DND-41 (cell line): ENCODE measurements at places on chromosomes 1 and 21.

GRCh38 chr1:61011561-61012263 lies 70.6 kb upstream of the NFIA start:
- DNase-seq, result no peak

DNA sequence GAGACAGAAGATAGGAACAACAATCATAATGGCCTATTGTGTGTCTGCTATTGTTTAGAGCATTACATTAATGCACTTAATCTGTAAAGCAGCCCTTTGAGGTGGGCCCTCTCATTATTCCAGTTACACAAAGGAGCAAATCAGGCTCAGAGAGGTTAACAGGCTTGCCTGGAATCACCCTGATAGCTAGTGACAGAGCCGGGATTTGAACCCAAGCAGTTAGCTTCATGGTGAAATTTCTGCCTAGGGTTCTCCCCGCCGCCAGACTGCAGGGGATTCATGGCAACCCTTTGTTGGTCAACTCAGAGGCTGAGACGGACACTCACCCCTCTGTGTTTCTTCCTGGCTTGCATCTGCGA lies 7.1 kb downstream of the HEYL start:
- no peak for DNase-seq

DNA sequence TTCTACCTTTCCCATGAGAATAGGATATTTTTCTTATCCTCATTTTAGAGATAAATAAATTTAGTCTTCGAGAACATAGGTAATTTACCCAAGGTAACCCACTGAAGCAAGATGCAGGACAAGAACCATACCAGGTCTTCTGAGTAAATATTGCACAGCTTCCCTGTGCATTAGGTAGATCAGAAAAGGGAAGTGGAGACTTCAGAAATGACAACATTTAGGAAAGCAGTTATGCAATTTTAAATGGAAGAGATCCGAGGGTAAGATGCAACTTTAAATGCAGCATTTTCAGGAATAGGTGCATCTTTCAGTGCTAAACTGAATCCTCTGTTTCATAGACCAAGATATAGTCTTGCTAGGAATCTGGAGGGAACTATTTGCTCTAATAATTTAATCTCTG lies 206.4 kb upstream of the SGIP1 start:
- no peak for DNase-seq

DNA sequence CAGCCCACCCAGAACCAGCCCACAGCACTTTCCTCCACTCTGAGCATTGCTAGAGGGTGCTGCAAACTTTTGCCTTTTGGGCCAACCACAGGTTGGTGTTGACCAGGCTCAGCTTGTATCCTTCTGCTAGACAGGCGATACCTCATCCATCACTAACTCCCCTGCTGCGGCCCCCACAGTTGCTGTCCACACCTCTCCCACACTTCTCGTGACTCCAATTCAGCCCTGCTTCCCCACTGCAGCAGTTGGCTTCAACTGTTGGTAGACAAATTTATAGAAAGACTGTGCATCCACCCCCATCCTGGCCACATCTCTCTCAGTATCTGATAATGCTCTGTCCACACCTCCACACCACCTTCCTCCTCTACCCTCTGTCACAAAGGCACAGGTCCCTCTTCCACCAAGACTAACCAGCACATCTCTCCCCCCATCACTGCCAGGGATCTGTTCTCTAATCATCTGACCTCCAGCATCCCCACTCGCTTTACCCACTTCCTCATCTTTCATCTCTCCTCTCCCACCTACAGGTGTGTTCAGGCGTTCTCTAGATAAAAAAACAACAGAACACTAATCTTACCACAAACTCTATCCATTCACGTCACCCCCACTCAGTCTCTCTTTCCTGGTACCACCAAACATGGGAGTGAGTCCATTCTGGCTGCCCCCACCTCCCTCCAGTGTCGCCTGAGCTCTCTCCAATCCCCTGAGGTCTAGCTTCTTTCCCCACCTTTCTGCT lies 15.8 kb upstream of the SLC25A44 start:
- DNase-seq, result peak; percentile 42

GRCh38 chr1:9653491-9654050 lies 2.0 kb downstream of the PIK3CD start:
- no peak for DNase-seq

GRCh38 chr21:45581322-45581712 lies 39.1 kb upstream of the SLC19A1 start:
- no peak for DNase-seq

DNA sequence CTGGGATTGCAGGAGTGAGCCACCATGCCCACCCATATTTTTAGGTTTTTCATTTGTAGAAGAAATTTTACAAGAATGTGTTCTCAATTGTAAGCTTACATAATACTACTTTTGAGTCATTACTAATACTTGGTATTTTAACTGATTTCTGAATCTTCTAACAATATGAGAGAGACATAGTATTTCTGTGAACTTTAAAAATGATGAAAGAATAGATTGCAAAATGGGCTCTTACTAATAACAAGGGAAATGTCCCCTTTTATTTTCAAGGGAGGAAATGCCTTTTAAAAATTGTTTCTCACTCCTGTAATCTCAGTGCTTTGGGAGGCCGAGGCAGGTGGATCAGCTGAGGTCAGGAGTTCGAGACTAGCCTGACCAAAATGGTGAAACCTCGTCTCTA lies 5.9 kb downstream of the AGO3 start:
- no peak for DNase-seq

DNA sequence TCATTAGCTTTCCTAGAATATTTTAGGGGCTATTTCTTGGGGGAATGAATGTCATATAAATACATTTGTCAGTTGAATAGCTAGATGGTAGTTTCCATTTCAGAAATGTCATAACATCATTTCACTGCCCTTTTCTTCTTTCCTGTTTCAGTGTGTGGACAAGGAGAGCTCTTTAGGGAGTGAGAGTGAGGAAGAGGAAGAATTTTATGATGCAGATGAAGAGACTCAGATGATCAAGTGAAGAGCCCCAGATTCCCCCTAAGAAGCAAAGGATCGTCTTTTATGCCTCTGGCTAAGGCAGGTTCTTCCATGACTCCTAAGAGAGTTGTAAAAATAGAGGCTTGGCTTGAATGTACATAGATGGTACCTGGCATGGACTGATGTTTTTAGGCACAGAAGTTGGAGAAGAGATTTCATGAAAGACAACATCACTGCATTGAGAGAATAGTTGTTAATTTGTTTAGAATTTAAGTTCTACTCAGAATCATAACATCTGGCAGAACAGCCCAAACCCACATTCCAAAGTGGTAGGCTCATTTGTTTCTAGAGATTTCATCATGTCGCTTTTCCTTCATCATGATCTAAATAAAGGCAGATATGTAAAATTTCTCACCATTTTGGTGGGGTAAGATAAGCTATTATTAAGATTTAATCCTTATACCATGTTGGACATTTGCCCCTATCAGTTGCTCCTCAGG lies 44.2 kb upstream of the MAB21L3 start:
- DNase-seq, result no peak

DNA sequence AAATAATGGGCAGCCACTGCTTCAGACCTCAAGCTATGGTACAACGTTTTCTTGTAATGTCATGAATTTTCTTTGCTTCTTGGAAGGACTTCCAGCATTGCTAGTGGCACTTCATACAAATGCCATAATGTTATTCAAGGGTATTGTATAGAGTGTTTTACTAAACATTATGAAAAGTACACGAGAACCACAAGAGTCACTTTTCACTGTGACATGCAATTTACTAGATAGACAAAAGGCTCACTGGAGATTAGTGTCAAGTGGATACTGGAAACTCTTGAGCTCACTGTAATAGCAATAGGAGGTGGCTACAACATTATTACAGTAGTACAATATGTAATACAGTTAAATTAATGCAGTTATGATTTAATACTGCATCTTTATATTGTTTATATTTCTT lies 5.3 kb upstream of the OLFM3 start:
- no peak for DNase-seq

DNA sequence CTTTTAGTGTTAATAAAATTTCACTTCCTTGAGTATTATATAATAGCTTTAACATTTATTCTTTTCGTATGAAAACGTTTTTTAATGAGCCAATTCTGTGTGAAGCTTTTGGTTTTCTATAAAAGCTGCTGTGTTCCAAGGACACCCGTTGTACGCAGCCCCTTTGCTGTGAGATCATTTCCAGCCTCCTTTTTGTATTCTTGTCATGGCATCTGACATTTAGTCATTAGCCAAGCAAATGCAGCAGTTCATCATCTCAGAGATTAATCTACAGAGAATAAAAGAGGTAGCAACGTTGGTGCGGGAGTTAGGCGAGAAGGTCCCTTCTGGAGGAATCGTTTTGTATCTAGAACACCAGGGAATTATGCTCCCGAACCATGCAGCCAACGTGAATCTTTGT lies 1.3 kb upstream of the UMODL1 start:
- DNase-seq, result no peak

DNA sequence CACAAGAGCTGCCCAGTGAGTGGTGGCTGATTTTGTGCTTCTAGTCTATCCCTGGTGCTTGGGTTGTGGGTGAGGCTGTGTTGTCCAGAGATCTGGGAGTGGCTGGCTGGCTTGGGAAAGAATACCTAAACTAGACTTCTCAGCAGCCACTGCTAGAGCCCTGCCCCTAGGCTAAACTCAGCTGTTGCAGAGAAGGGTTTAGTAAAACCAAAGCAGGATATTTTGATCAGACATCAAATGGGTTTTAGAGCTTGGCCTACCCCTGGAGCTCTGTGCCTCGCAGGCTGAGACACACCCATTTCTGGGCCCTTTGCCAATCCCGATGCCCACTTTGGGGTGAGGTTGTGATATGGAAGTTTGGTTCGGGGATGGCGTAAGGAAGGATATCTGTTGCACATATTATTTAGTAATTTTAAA lies 88.5 kb downstream of the UCK2 start:
- DNase-seq, result no peak

DNA sequence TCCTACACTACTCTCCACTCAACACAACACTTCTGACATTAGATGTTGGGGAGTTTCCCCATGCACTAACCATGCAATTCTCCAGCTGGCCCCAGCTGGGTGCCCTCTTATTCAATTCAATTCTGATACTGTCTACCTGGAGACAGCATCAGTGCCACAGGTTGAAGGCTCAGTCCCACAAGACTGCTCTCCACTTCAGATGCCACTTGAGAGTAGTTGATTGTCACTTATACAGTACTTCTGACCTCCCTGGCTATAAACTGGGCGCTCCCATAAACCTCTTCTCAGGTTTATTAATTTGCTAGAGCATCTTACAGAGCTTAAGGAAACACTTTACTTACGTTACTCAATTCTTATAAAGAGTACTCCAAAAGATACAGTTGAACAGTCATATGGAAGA lies 442.3 kb downstream of the LRRIQ3 start:
- DNase-seq, result no peak

DNA sequence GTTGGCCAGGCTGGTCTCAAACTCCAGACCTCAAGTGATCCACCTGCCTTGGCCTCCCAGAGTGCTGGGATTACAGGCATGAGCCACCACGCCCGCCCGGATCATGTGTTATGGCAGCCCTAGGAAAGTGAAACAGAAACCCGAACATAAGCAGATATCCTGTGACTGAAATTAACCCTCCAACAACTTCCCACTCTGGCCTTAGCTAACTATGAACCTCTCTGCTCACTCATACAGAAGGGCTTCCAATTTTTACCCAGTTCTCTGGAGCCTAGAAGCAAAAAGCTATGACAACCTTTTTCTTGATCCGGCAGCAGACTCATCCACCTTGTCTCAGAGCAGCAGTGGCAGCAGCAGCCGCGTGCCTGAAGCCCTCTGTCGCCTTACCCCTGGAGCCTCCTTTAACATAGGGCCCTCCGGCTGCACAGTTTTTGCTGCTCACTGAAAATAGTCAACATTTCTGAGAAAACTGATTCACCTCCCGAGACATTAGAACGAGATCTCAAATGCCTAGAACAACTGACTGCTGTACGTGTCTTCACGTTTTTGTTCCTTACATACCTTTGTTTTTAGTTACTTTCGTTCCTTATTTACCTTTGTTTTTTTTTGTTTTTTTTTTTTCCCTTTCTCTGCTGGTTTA lies 9.3 kb downstream of the CBR1 start:
- DNase-seq, result no peak

- no peak for DNase-seq
Observed at GRCh38 chr1:228234921-228235320, 27.1 kb downstream of the OBSCN start.

- peak; percentile 23 for DNase-seq
Observed at GRCh38 chr21:25350056-25350455, 257.2 kb downstream of the MRPL39 start.

GRCh38 chr1:201251411-201251810 lies 31.9 kb upstream of the PKP1 start:
- DNase-seq, result no peak

- no peak for DNase-seq
Observed at GRCh38 chr21:30963502-30963901, 74.8 kb downstream of the KRTAP19-8 start.

- DNase-seq, result no peak
Observed at GRCh38 chr1:215198021-215198420, 115.5 kb downstream of the KCNK2 start.

- no peak for DNase-seq
Observed at GRCh38 chr1:9230869-9231533, 3.6 kb upstream of the H6PD start.

DNA sequence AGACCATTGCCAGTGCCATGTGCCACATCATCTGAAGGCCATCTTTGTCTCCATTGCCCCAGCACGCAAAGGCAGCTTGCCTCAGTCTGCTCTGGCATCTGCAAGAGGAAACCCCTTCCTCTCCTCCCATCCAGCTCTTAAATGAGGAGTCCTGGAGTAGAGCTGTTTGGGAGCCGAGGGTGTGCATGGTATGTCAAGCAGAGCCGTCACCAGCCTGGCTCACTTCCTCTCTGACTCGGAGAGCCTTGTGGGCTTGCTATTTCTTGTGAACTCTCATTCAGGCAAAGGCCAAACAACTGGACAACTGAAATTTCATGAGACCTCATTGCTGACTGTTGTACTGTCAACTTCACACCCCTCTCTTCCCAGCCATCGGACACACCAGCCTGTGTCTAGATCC lies 143.9 kb downstream of the SIPA1L2 start:
- DNase-seq, result no peak

GRCh38 chr1:31239653-31240241 lies at the start of gene NKAIN1:
NKAIN1 (minus strand) TSS chr1:31239887; CDS start chr1:31239547, 340 bp downstream.
- DNase-seq, result no peak

- DNase-seq, result no peak
Observed at GRCh38 chr1:10779841-10780240, 16.6 kb downstream of the CASZ1 start.

- DNase-seq, result no peak
Observed at GRCh38 chr1:183566026-183566425, 24.2 kb downstream of the NCF2 start.

DNA sequence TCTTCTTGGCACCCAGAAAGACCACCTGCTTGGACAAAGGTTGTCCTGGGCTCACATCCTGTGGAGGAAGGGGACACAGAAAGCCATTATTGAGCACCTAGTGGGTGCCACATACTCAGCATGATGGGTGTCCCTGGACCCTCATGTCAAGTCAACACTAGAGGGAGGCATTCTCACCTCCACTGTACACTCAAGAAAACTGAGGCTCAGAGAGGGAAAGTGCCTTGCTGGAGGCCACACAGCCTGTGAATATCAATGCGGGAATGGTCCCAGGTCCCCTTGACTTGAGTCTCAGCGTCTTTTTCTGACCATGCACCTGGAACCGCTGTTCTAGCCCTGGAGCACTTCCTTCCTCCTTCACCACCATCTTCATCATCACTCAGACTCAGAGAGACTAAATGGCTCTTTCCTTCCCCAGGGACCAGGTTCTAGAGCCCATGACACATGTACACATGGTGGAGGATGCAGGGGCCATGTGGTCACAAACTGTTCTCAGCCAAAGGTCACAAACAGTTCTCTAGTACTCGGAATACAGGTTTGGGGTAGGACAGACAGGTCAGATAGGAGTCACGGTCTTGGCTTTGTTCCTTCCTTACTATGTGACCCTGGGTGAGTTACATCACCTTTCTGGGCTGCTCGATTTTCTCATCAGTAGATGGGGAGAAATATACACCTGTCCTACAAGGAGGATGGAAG lies 89.2 kb upstream of the WNT4 start:
- DNase-seq, result no peak
